ENCODE measurements at places on chromosomes 2 and 18.

DNA sequence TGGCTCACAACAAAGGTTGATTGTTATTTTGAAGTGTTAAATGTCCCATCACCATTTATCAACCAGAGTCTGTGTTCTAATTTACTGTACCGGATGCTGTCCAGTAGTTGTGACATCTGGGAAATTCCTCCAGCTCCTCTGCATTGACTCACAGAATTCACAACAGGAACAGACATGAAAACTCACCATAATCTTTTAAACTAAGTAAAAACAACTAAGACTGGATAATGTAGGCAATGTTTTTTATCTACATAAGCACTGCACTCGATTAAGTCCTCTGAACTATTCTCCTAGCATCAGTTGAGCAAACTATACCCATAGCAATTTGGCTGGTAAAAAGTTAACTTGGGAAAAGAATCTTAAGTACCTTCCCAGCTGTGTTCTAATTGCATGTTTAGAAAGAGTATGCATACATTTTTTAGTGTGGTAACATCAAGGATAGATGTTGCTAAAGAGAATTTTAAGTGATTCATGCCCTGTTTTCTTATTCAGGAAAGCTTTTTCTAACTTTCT is 42.9 kb upstream of the MYO1B start:
- DNase-seq: no peak

DNA sequence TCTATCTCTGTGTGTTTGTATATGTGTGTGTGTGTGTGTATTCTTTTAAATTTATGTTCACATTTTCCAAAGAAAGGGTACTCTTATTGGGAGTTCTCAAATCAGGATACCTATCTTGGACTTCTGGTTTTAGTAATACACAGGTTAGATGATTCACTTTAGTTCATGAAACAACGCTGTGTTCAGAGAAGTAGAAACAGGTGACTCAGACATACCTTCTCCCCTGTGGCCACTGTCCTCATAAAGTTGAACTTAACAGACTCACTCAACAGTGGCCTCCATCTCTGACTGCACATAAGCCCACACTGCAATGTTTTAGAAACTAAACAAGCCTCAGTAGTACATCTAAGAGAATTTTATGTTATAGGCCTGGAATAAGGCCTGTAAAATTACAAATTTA is 566.6 kb upstream of the VRK2 start:
- no peak for DNase-seq

DNA sequence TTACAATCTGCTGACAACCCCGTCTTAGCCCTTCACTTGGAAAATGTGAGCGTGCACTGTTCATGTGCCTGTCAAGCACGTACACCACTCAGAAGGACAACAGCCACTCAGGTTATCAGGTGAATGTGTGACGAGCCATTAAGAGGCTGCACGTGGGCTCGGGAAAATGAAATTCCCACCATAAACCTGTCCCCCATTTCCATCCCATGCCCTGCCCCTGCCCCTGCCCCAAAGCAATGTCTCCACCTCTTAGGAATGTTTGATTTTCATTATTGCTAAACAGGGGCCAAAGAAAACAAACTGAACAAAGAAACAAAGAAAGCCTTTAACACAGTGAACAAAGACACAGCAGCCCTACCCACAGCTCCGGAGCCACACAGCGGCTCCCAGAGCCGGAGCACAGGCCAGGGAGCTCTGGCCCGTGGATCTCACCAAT is 90.5 kb downstream of the TMEM18 start:
- DNase-seq: no peak

GRCh38 chr2:74513605-74514367 is 464 bp upstream of the TLX2 start:
- DNase-seq: no peak

GRCh38 chr2:210899131-210899530 is 342.7 kb downstream of the CPS1 start:
- no peak for DNase-seq

DNA sequence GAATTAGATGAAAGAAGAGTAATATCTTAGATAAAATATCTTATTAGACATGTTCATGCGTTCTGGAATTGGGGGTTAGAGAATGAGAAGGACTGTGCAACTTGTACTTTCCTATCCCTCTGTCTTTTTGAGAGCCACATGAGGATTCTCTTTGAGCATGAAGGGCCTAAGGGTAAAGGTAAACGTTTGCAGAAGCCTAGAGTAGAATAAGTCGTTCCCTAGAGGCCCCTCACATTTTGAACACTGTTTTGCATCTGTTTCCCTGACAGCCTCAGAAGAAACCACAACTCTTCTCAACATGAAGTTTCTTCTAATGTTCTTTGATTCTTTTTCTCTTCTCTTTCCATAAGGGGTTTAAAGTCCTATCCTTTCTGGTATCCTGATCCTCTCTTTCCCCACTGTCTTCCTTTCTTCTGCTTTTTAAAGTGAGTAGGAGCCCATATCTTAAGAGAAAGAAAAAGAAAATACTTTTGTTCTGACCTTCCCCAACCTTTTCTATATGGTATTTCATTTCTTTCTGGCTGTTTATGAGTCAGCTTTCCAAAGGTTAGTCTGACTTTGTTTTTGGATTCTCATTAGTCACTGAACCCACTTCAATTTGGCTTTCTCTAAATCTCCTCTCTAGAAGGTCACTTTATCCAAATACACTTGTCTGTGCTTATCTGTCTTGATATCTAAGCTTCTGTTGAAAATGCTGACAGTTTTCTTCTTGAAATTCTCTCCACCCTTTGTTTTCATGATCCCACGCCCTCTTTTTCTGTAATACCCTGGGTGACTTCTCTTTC is 34.8 kb downstream of the PPP1R1C start:
- no peak for DNase-seq

DNA sequence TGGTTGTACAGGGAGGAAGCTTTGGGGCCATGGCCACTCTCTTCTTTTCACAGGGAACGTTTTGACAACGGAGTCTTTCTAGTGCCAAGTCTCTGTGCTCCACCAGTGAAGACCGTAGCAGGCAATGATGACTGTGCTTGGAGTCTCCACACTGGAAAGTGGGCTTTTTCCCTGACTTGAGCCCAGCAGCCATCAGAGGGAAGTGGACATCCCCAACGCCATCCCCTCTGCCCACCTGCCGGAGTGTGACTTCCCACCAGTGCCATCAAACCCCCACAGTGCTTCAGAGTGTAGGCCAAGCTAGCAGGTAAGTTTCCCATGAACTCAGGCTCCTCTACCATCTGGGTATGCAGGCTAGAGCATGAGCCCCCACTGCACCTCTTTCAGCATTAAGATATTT is 78.7 kb downstream of the APOB start:
- no peak for DNase-seq

DNA sequence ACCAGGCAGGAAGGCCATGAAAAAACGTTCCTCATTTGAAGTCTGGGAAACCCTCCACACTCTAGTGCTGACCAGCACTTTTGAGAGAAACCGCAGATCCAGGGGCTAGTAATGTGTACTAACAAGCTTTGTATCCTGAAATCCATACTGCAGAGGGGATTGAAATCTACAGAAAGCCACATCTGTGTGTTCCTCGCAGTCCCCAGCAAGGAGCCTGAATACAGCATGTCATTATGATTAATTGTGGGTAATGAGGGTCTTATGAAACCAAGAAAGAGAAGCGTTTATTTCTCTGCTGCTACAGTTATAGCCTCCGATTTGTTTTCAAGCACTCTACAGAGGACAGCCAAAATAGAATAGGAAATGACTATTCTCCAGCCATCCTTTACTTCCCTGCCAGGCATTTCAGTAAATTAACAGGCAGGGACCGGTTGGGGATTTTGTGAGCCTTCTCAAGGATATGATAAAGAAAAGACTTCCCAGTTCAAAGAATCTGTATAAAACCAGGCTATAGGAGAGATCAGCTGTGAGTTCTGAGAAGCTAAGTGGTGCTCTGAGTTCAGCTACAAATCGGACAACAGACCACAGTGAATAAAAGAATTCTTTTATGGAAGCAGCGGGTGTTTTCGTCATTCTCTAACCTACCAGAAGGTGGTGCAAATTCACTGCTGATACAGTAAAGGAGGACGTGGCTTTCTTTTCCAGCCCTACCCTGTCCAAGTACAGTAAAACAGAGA is 133.4 kb downstream of the INSIG2 start:
- DNase-seq: no peak

DNA sequence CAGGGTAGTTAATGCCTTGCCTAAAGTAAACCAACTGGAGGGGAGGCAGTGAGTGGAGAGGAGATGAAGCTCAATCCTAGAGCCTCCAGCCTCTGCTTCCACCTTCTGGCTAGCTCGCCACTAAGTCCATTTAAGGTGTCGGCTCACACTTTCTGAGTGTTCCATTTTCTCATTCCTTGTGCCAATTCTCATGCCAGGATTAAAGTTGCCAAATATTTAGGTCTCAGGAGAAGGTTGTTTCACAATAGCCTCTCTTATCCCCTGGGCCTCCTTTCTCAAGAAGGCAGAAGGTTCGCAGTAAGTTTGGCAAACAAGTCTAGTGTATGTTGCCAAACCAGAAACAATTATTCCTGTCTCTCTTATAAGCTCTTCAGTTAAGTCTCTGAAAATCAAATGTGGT is 57.2 kb downstream of the TACR1 start:
- no peak for DNase-seq

GRCh38 chr18:62312851-62313250 is 12.3 kb upstream of the TNFRSF11A start:
- no peak for DNase-seq

DNA sequence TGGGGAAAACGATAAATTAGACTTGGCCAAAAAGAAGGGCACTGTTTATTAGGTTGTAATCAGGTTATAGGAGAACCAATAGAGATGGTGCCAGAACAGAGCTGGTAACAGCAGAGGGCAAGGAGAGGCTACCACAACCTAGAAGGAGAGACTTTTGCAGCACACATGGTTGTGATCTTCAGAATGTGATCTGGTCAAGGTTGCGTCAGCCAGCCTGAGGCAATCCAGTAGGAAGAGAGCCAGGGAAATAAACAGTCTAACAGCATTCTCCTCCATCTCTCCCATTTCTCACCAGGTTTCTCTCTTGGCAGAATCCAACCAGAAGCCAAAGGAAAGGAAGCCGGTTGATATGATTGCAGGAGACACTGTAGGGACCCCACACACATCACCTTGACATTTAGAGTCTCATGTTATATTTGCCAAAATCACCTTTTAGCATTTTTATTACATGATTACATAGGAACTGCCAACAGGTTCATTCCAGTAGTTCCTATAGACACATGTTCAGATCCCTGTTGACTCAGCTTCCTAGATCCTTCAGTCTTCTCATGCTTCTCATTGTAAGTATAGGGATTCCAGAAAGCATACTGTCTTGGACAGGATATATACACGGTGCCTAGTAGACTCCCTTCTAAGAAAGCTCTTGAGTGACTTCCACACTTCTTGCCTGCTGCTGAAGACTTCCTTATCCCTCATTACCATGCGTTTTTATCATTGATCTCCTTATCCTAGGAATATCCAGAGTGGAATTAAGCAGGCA is 17.6 kb upstream of the SPATS2L start:
- DNase-seq: no peak
